ENCODE measurements at places on chromosomes 12 and 14.

DNA sequence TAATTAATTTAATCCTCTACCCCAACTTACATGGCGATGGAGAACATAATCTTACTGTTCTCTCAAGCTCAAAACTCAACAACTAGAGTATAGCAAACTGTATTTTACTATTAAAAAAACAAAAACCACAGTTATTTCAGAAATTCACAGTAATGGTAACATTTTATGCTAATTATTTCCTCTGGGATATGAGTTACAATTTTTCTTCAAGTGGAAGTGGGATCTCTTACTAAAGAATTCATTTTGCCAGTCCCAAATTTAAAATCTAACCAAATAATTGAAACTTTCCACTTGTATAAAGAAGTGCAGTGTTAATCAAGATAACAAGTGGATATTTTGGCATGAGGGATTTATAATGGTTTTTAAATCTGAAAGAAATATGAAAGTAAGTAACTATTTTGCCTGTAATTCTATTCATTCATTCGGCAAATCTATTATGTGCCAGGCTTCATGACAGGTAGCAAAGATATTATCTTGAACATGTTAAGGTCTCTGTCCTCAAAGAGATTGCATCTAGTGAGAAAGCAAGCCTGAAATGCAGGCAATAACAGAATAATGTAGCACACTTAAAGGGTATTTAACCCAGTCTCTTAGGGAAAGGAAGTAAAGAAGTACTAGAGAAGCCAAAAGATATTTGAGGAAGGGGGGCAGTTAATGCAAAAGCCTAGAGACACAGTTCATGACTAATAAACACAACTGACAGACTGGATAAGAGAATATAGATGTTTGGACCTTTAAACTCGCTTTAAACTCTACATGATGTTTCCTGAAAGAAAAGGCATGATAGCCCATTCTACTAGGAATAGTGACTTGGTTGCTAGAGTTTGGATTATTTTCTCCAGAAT lies 44.0 kb downstream of the TAOK3 start:
- no peak for DNase-seq

- DNase-seq: peak; percentile 62
These were observed 40.2 kb downstream of the TEAD4 start for GRCh38 chr12:2999265-2999841.

DNA sequence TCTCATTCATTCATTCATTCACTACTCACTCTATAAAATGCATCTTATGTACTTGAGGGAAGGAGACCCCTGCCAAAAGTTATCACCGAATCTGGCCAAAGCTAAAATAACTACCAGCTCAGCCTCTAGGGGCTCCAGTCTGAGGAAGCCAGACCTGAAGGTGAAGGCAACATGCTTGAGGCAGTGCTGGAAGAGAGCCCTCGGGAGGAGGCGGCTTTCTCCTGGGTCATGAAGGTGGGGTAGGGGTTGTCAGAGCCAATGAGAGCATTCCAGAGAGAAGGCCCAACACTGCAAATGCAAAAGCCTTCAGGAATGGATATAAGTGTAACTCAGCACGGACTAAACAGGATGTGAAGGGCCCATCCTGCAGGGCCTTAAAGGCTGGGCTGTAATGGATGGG lies 62.4 kb downstream of the GSC start:
- no peak for DNase-seq

GRCh38 chr14:64364907-64365306 lies 23.2 kb upstream of the MTHFD1 start:
- DNase-seq: no peak

DNA sequence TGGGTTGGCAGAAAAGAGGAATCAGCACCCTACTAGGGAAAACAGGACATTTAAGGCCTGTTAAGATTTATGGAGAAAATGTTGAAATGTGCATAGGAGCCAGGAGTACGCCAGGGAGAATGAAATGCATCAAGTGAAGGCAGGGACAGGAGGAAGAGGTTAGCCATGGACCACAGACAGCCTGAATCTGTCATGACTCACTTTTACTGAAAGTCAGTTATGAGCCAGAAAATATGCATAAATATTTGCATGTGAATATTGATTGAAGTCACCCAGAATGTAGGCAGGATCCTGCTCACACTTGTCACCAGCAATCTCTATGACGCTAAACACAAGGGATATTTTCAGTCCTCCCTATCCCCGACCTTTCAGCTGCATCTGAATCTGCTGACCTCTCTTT lies 25.1 kb upstream of the CDK17 start:
- DNase-seq: no peak

- DNase-seq: no peak
These were observed 165.5 kb downstream of the SLC41A2 start for GRCh38 chr12:104792570-104792969.

GRCh38 chr12:55392032-55392795 lies 8.1 kb upstream of the OR6C65 start:
- no peak for DNase-seq

DNA sequence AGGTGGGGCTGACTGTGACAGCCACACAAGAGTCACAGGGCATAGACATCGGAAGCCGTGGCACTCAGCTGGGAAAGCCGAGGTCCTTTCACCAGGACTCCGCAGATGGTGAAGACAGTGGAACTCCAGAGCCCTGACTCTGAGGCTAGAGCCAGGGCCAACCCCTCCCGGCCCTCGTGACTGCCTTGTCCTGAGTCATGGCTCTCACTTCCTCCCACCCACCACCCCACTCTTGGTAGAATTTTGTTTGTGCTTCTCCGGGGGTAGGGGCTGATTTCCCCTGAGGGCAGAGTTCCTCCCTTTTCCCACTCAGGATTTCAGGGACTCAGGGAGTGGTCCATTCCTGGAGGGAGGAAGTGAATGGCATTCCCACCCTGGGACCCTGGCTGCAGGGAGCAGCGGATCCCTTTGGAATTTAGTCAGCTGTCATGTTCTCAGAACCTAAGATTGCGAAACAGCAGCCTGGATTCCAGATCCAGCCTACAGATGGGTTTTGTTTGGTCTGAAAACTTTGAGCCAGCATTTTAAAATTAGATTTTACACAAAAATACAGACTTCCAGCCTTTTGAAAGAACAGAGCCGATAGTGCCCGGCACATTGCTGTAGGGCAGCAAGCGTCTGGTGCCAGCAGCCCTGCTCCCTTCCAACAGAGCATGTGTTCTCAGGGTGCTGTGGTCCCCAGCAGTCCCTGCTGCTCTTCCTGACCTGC lies 50.7 kb downstream of the TPCN1 start:
- peak; percentile 92 for DNase-seq

DNA sequence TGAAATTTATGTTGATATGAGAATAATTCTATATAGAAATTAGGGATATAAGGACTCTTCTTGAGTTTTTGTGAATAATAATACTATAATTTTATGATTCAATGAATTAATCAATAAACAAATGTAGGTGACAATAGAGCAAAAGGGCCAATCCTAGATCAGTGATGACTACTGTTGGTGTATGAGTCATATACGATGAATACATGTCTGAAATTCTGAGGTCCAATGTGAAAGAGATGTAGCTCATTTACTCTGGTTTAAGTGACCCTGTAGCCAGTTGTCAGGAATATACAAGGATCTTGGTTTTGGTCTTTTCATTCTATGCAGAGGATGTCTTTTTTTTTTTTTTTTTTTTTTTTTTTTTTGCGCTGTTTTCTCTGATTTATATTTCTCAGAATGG lies 72.1 kb upstream of the RTL1 start:
- DNase-seq: no peak

GRCh38 chr12:80064269-80064668 lies 35.1 kb upstream of the OTOGL start:
- DNase-seq: no peak

GRCh38 chr14:91309756-91310280 lies 65.3 kb upstream of the GPR68 start:
- no peak for DNase-seq

DNA sequence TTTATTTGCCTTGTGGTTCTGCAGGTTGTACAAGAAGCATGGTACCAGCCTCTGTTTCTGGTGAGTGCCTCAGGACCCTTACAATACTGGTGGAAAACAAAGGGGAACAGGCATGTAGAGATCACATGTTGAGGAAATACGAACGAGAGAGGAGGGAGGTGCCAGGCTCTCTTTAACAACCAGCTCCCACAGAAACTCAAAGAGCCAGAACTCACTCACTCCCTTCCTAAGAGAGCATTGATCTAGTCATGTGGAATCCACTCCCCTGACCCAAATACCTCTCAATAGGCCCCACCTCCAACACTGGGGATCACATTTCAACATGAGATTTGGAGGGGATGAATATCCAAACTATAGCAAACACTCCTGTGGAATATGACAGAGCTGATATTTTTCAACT lies 938.0 kb downstream of the GALC start:
- no peak for DNase-seq
